ENCODE measurements at places on chromosomes 1 and 21.

GRCh38 chr1:171788696-171789095 is 7.2 kb downstream of the METTL13 start:
- peak; percentile 51 for DNase-seq

GRCh38 chr1:17347769-17348592 is 24.0 kb upstream of the PADI6 start:
- DNase-seq, result no peak

DNA sequence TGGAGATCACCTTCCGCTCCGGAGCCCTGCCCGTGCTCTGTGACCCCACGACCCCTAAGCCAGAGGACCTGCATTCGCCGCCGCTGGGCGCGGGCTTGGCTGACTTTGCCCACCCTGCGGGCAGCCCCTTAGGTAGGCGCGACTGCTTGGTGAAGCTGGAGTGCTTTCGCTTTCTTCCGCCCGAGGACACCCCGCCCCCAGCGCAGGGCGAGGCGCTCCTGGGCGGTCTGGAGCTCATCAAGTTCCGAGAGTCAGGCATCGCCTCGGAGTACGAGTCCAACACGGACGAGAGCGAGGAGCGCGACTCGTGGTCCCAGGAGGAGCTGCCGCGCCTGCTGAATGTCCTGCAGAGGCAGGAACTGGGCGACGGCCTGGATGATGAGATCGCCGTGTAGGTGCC is 9.6 kb downstream of the SPATA46 start:
- DNase-seq, result no peak

DNA sequence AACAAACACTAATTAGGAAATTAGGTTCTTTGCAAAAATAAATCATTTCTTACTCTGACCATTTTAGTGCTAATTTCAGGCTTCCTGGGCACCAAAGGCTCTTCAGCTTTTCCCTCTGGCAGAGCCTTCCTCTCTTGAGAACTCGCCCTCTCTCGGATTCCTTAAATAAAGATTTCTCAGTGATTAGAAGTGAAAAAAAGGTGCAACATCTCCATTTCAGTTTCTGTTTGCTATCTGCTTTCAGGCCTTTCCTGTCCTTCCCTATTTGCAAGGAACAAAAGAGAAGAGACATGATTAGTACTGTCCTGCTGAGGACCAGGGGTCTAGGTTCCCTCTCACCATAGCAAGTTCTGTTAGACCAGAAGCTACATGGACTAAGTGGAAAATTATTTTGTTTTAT is 27.8 kb upstream of the CACYBP start:
- no peak for DNase-seq

DNA sequence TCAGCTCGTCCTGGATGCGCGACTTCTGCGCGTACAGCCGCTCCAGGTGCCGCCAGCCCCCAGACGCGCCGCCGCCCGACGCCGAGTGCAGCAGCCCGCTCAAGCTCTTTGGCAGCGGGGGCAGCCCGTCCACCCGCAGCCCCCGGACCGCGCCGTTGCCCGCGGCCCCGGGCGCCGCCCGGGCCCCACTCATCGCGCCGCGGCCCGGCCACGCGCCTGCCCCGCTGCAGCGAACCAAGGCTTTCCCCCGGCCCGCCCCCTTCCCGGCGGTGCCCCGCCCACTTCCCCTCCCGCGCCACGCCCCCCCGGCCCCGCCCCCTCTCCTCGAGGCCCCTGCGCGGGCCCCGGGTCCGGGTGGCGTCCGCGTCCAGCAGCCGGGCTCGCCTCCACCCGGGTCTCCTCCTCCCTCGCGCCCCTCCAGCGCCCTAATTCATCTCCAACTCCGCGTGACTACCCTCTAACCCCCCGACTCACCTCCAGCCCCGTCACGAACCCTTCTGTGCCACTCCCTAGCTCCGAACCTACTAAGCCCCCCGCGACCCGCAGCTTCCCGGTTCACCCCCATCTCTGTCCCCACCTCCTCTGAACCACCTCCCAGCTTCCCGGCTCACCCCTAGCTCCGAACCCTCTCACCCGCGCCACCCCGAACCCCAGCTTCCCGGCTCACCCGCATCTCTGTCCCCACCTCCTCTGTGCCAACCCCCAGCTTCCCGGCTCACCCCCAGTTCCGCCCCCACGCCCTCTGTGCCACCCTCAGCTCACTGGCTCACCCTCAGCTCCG is at the start of gene FAM89A:
Gene FAM89A (minus strand): TSS at position 236 of the 781 bp plus-strand sequence. CDS start 43 bp downstream, at position 193.
- DNase-seq, result no peak

All from AG09309 (cell line).